Naive thymus-derived CD4-positive, alpha-beta T cell (primary cell): ENCODE measurements at places on chromosomes 5 and 9. TPM values are rescaled to one million over a fixed set of nuclear protein-coding genes. Genes with fewer than 3 reads are reported as not detected.

C9orf78 gene
- 89.8 TPM for total RNA-seq

DNA sequence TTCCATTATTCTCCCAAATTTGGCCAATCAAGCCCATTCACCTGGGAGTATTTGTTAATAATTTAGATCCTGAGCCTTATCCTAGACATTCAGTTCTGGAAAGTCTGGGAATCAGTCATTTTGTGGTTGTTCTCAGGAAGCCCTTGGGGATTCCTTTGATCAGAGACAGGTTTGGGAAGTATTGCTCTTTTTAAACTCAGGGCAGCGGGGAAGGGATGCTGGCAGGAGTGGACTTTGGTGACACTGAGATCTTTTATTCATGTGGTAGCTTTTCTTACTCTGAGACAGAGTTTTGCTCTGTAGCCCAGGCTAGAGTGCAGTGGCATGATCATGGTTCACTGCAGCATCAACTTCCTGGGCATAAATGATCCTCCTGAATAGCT, 586.9 kb downstream of the RAB3C start:
- H3K4me1 ChIP-seq: no peaks in the 10 kb centered on the region
- H3K4me3 ChIP-seq: no peak overlapping the region
- DNase-seq: no peak

YTHDC2 gene
- total RNA-seq: 42.5 TPM

DNA sequence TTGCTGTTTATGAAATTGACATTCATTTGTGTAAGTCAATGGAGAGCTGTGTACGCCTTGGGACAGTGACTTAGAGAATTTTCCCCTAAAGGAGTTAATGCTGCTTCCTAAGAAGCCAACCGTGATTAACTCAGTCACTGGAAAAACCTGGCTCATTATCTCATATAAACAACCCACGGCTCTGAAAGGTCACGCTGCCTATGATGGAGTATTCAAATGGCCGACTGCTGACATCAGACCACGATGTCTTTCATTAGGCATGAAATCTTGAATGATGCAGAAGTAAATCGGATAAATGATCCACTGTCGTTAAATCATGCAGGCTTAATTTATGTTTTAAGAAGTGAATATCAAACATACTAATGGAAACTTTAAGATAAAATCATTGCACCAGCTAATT, 603.7 kb downstream of the RAB3C start:
- no peaks in the 10 kb centered on the region for H3K27me3 ChIP-seq
- H3K27ac ChIP-seq: no peak overlapping the region
- H3K4me1 ChIP-seq: peaks cover 4% of the 10 kb centered on the region
- no peak overlapping the region for H3K4me3 ChIP-seq

DNA sequence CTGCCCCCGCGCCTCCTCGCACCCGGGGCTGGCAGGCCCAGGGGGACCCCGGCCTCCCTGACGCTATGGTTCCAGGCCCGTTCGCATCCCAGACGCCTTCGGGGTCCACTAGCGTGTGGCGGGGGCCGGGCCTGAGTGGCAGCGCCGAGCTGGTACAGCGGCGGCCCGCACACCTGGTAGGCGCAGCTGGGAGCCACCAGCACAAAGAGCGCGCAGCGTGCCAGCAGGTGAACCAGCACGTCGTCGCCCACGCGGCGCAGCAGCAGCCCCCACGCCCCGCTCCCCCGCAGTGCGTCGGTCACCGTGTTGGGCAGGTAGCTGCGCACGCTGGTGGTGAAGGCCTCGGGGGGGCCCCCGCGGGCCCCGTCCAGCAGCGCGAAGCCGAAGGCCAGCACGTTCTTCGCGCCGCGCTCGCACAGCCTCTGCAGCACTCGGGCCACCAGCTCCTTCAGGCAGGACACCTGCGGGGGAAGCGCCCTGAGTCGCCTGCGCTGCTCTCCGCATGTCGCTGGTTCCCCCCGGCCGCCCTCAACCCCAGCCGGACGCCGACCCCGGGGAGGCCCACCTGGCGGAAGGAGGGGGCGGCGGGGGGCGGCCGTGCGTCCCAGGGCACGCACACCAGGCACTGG, 548 bp downstream of the TERT start:
- no peak overlapping the region for H3K27ac ChIP-seq
- H3K36me3 ChIP-seq: no peaks in the 10 kb centered on the region
- no peak for DNase-seq
- H3K27me3 ChIP-seq: no peaks in the 10 kb centered on the region
- H3K4me1 ChIP-seq: peaks cover 11% of the 10 kb centered on the region

GRCh38 chr5:168432903-168433302, 53.4 kb upstream of the RARS1 start:
- H3K4me1 ChIP-seq: no peaks in the 10 kb centered on the region
- H3K36me3 ChIP-seq: no peaks in the 10 kb centered on the region
- no peak for DNase-seq
- no peaks in the 10 kb centered on the region for H3K27me3 ChIP-seq
- no peak overlapping the region for H3K27ac ChIP-seq

- H3K4me1 ChIP-seq: no peaks in the 10 kb centered on the region
- no peak for DNase-seq
- H3K36me3 ChIP-seq: no peaks in the 10 kb centered on the region
- no peak overlapping the region for H3K27ac ChIP-seq
These were observed 26.9 kb downstream of the TICAM2 start for GRCh38 chr5:115575167-115576070.

- H3K36me3 ChIP-seq: no peaks in the 10 kb centered on the region
- H3K4me3 ChIP-seq: no peak overlapping the region
- H3K4me1 ChIP-seq: no peaks in the 10 kb centered on the region
- H3K27ac ChIP-seq: no peak overlapping the region
These were observed 232.3 kb upstream of the TBCA start for GRCh38 chr5:78008356-78008967.

DNA sequence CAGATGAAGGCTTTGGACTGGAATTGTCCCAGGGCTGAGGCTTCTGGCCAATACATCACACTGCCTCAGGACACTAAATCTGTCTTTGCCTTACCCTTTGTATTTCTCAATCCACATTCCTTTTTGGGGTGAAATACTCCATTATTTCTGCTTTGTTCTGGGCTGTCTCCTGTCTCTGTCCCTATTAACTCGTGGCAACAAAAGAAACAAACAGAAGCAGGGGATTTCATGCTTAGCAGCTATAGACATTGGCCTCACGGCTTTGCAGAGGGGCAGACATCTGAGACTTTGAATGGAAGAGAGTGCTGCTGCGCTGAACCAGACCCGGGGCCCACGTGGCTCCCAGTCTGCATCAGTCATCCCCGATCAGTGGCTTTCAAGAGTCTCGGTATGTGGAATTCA, 129.7 kb downstream of the ARL15 start:
- H3K4me3 ChIP-seq: no peak overlapping the region
- DNase-seq: no peak
- no peak overlapping the region for H3K27ac ChIP-seq
- no peaks in the 10 kb centered on the region for H3K36me3 ChIP-seq
- no peaks in the 10 kb centered on the region for H3K4me1 ChIP-seq

TOR2A gene
- total RNA-seq: 10.8 TPM

GRCh38 chr5:102762095-102762534, 7.0 kb downstream of the PAM start:
- no peaks in the 10 kb centered on the region for H3K27me3 ChIP-seq
- H3K4me3 ChIP-seq: peak overlapping the region; percentile 22
- no peak overlapping the region for H3K27ac ChIP-seq
- no peaks in the 10 kb centered on the region for H3K36me3 ChIP-seq

GRCh38 chr5:124841829-124842712, 95.6 kb upstream of the ZNF608 start:
- no peaks in the 10 kb centered on the region for H3K27me3 ChIP-seq
- H3K27ac ChIP-seq: no peak overlapping the region
- DNase-seq: no peak

MEF2C gene
- total RNA-seq: 2.2 TPM

ARSI gene
- not detected for total RNA-seq

DNA sequence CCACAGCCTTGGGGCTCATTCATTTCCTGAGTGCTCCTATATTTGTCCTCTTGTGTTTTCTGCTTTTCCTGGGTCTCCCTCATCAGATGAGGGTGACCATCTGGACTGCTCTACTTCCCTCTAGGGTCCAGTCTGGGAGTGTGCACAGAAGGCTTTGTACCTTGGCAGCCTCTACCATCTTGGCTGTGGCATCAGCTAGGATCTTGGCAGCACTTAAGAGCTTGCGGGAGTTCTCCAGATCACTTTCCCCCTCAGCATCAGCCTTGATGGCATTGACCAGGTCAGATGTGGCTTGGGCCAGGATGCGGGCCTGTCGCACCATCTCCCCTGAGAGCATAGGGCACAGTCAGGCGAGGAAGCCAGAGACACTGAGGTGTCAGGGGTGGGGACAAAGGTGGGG, 15.8 kb downstream of the TLN1 start:
- H3K27ac ChIP-seq: no peak overlapping the region
- H3K36me3 ChIP-seq: peaks cover 34% of the 10 kb centered on the region
- H3K27me3 ChIP-seq: no peaks in the 10 kb centered on the region
- H3K4me3 ChIP-seq: no peak overlapping the region

DNA sequence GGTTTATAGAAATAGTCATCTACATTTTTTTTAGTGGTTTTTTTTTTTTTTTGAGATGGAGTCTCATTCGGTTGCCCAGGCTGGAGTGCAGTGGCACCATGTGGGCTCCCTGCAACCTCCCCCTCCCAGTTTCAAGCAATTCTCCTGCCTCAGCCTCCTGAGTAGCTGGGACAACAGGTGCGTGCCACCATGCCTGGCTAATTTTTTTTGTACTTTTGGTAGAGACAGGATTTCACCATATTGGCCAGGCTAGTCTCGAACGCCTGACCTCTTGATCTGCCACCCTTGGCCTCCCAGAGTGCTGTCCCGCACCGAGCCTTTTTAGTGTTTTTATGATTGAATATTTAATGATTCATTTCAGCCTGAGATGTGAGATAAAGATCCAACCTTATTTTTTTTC, 27.3 kb downstream of the ANKRD33B start:
- no peaks in the 10 kb centered on the region for H3K27me3 ChIP-seq
- H3K36me3 ChIP-seq: no peaks in the 10 kb centered on the region
- no peaks in the 10 kb centered on the region for H3K4me1 ChIP-seq
- DNase-seq: no peak
- H3K4me3 ChIP-seq: no peak overlapping the region
- H3K27ac ChIP-seq: no peak overlapping the region

GRCh38 chr5:67377631-67378030, 181.0 kb upstream of the CD180 start:
- H3K4me3 ChIP-seq: no peak overlapping the region
- no peak for DNase-seq
- no peaks in the 10 kb centered on the region for H3K36me3 ChIP-seq
- H3K27ac ChIP-seq: no peak overlapping the region

- H3K4me1 ChIP-seq: no peaks in the 10 kb centered on the region
- DNase-seq: no peak
- no peaks in the 10 kb centered on the region for H3K27me3 ChIP-seq
These were observed 18.4 kb upstream of the CATSPER3 start for GRCh38 chr5:134949316-134949715.

GRCh38 chr9:70228611-70229010, 30.2 kb upstream of the SMC5 start:
- no peaks in the 10 kb centered on the region for H3K36me3 ChIP-seq
- H3K4me3 ChIP-seq: no peak overlapping the region
- H3K27ac ChIP-seq: no peak overlapping the region
- no peaks in the 10 kb centered on the region for H3K4me1 ChIP-seq

GRCh38 chr9:27129221-27129620, 20.2 kb downstream of the TEK start:
- DNase-seq: no peak
- H3K4me3 ChIP-seq: no peak overlapping the region
- no peaks in the 10 kb centered on the region for H3K36me3 ChIP-seq

PCDHA12 gene
- not detected in 2 replicates for total RNA-seq

LAMC3 gene
- 3.5 TPM for total RNA-seq

- DNase-seq: no peak
- H3K27ac ChIP-seq: no peak overlapping the region
- H3K4me1 ChIP-seq: peaks cover 28% of the 10 kb centered on the region
- no peaks in the 10 kb centered on the region for H3K27me3 ChIP-seq
- no peak overlapping the region for H3K4me3 ChIP-seq
These were observed 74.1 kb downstream of the FNBP1 start for GRCh38 chr9:129968690-129969485.

DNA sequence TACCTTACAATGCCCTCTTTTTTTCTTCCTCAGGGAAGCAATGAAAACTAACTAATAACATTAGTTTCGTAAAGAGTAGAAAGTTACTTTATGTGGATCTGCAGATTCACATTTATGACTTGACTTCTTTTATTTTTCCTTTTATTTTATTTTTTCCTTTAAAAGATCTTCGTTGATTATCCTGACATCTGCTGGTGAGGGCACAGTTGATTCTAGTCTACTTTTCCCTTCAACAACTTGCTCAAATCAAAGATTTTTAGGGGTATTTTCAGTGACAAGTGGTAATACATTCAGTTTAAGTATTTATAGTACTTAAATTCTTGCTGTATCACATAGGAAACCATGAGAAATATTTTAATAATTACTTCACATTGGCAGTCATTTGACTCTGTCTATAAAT, 4.9 kb downstream of the EDIL3 start:
- no peaks in the 10 kb centered on the region for H3K36me3 ChIP-seq
- no peak for DNase-seq
- H3K27ac ChIP-seq: no peak overlapping the region
- H3K27me3 ChIP-seq: no peaks in the 10 kb centered on the region
